ENCODE measurements at places on chromosomes 6 and 20.

GRCh38 chr6:113340371-113340770, 516.8 kb upstream of the MARCKS start:
- no peak for DNase-seq

DNA sequence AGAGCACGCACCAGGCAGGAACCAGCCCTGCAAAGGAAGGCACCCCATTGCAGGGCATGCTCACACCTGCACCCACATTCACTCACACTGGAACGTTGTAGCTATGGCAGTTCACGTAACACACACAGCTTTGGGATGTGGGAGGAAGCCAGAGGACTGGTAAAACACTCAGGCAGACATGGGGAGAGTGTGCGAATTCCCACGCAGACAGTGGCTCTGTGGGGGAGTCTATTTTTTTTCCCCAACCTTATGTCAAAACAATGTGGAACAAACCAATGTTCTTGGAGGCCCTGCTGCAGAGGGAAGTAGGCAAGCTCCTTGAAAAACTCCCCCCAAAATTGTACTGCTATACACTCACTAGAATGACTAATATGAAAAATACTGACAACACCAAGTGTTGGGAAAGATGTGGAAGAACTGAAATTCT, 91.0 kb downstream of the PPP1R14C start:
- no peak for DNase-seq

GRCh38 chr6:48067886-48068277, 43.1 kb downstream of the PTCHD4 start:
- DNase-seq, result no peak

DNA sequence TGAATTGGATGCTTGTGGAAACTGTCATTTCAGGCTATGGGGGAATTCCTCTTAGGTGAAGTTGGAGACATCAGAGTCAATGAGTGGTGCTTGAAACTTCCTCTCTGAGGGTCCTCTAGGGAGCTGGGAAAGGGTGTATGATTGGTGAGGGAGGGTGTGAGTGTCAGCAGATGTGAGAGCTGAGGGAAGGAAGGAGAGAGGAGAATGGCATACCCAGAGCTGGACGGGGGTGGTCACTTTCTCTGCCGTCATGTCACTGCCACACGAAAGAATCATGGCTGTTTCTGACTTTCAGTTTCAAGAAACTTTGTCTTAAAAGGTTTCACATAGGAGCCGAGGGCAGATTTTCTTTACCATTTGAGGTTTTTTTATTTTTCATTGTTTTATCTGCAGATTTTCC, 50.3 kb downstream of the DEK start:
- DNase-seq, result no peak

DNA sequence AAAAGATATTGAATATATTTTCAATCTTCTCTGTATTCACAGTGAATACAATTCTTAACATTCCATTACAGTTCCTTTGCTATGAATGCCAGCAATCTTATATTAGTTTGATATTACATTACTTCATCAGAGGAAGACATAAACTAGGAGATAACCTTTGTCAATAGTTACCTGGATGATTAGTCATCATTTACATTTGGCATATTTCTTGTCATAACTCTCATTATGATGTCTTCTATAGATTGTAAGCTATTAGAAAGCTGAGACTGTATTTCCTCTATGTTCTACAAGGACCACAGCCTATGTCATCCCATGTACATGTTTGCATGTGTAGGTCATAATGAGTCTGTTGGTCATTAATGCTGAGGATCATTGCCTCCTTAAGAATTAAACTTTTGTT, 7.8 kb upstream of the PTPRK start:
- DNase-seq, result no peak

DNA sequence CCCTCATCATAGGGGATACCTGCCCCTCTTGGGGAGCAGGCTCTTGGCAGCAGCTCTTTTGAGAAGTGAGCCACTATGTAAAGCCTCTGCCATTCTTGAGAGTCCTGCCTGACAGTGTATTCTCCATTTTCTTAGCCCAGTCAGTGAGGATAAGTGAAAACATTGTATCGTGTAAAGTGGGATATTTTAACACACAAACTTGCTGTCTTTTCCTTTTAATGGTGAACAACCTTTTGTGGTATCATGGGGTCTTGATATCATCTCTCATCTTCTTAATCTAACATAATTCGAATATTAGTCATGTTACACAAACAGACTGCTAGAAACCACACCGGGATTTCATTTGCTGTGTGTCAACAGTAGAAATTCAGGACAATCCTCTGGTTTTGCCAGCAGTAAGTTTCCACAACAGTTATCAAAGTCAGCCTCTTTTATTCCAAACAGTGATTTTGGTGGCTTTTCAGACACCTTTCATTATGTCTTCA, 136.2 kb downstream of the HIVEP1 start:
- no peak for DNase-seq

- DNase-seq, result no peak
These were observed 114.7 kb upstream of the BEND3 start for GRCh38 chr6:107230024-107230423.

GRCh38 chr6:127243501-127243900, 23.2 kb upstream of the RNF146 start:
- no peak for DNase-seq

- no peak for DNase-seq
These were observed 3.8 kb downstream of the ULBP1 start for GRCh38 chr6:149967591-149967990.

- no peak for DNase-seq
These were observed 504.9 kb upstream of the MARCKS start for GRCh38 chr6:113352029-113352801.

Measured in NCI-H2107 (cell line).